Stimulated activated naive CD4-positive, alpha-beta T cell treated with Interleukin-2 at 50 U/mL for 16 hours (primary cell): ENCODE measurements at places on chromosomes 5 and 9.
A peak's percentile ranks its signal among the peaks of the same experiment; 100 is the strongest.

GRCh38 chr9:136854113-136854841 is 2.1 kb downstream of the MAMDC4 start:
- no peak for DNase-seq

DNA sequence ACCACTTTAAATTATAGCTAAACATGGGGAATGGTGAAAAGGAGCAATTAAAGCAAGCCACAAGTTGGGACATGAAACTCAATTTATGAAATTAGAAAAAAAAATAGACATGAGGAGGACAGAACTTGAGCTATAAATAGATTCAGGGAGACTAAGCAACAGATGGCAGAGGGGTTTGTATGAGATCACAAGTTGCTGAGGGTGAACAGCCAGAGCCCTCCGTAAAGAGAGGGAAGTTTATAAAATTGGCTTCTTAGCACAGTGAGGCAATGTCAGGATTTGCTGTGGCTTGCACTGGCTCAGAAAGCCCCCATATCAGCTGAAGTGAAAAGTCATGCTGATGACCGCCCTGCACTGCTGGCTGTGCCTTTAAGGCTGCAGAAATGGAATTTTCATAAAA is 443.4 kb upstream of the CD180 start:
- no peak for DNase-seq

DNA sequence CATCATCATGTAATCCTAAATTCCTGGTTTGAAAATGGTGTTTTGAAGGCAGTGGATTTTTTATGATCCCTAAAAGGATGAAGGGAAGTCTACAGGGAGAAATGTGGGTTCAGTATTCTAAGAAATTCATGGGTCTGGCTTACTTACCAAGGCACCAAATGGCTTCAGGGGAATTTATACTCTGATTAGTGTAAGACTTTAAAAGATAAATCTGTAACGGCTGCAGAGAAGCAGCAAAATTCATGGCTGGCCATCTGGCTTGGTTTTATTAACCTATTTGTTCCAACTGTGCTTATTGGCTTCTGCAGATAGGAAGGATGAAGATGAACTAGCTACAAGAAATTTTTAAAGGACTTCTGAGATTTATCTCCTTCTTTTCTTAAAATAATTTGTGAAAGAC is 222.8 kb downstream of the TENT4A start:
- DNase-seq = no peak

DNA sequence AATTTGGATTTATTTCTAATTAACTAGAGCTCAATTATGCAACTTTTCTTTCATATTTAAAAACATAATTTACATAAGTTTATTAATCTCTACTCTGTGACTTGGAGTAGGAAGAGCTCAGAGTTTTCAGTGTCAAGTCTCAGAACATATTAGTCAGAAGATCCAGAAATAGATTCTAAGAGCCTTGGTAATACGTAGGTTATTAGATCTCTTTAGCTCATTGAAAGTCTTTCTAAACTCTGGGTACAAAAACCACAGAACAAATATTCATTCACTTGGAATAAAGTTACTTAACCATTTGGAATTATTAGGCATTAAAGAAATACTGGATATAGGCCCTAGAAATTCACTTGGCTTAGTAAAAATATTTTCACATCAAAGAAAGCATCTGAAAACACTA is 26.3 kb upstream of the ISCA1 start:
- DNase-seq = no peak

- no peak for DNase-seq
These were observed 6.6 kb upstream of the FAM151B start for GRCh38 chr5:80481019-80481893.

GRCh38 chr5:117103703-117104102 is 529.1 kb upstream of the SEMA6A start:
- no peak for DNase-seq

- DNase-seq = no peak
These were observed 18.2 kb upstream of the DCP2 start for GRCh38 chr5:112958093-112959088.

- no peak for DNase-seq
These were observed 223.7 kb downstream of the FBXO4 start for GRCh38 chr5:42148813-42149212.

DNA sequence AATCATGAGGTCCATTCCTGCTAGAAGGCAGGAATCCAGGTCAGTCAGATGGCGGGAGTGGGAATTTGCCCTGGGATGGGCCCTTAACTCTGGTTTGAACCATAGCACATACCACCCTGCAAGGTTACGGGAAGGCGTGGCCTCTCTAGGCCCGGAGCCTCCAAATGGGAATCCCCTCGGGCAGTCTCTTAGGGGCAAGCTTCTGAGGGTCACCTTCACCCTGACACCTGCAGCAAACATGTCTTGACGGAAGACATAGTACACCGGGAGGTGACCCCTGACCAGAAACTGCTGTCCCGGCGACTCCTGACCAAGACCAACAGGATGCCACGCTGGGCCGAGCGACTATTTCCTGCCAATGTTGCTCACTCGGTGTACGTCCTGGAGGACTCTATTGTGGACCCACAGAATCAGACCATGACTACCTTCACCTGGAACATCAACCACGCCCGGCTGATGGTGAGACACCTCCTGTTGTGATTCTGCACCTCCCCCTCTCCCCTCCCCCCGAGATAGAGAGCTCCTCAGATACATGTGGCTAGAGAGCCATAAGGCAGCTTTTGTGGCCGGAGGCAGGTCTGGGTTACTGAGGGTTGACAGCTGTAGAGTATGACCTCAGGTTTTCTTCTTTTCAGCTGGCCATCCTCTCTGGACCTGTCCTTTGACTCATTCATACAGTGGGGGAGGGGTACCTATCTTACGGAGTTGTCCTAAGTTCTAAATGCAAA is 957 bp downstream of the PRELID1 start:
- peak; percentile 20 for DNase-seq

DNA sequence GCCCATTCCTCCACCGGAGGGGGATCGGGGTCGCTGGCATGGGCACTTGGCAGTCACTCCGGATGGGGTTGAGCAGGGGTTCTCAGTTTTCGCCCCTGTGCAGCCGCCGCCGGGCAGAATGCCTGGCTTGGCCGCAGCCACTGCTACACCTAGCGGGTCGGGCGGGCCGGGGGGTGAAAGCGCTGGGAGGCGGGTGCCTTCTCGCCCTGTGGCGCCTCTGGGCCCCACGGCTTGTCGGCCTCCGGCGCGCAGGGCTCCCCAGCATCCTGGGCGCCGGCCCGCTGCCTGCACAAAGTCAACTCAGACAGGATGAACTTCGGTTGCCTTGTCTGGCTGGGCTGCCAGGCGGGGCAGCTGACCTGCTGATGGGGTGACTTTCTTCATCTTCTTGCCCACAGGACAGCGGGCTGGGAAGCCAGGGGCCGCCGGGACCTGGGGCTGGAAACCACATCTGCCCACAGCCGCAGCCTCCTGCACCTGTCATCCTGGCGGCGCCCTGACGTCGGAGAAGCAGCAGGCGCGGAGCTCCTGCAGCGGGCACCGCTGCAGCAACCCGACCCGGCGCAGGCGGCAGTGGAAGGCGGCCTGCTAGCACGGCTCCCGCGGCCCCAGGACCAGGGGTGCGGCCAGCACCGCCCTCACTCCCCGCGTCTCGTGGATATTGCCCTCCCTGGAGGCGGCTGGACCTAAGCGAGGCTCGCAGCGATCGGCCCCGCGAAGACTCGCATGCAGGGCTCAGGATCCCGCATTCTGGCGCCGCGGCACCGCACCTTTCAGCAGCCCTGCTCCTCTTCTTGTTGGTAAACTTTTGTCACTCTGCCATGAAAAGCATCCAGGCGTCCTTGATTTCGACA is 1.3 kb upstream of the ANKRD18A start:
- DNase-seq = peak; percentile 44
